CD4-positive, alpha-beta T cell treated with Interleukin-12 subunit alpha and Interleukin-12 subunit beta, for 1 hour (primary cell): ENCODE measurements at places on chromosomes 1 and 21.

- DNase-seq: no peak
Observed at GRCh38 chr1:69197816-69198215, 369.9 kb upstream of the LRRC7 start.

DNA sequence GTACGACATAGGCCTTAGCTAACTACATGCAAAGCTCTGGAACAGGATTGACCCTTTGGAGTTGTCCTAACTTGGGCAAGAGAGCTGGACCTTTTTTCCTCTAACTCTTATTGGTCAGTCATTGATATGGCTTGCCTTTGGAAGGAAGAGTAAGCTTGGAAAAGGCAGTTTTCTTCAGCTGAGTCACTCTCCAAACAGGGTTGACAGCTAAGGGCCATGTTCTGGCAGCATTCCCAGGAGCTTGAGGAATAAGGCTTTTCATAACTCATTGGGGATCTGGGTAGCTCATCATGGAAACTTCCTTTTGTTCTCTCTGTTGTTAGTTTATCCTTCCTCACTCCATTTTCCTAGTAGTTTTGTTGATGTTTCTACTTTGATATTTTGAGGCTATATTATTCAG, 14.5 kb upstream of the ERRFI1 start:
- DNase-seq: no peak

GRCh38 chr1:159860456-159860855, 2.0 kb downstream of the VSIG8 start:
- DNase-seq: no peak

- DNase-seq: no peak
Observed at GRCh38 chr1:244963231-244963826, 99.0 kb upstream of the HNRNPU start.

- DNase-seq: no peak
Observed at GRCh38 chr1:91583326-91583755, 82.7 kb downstream of the CDC7 start.

- no peak for DNase-seq
Observed at GRCh38 chr1:217881607-217882332, 250.6 kb downstream of the SPATA17 start.

GRCh38 chr1:54843449-54843848, 42.3 kb upstream of the TTC22 start:
- DNase-seq: no peak

DNA sequence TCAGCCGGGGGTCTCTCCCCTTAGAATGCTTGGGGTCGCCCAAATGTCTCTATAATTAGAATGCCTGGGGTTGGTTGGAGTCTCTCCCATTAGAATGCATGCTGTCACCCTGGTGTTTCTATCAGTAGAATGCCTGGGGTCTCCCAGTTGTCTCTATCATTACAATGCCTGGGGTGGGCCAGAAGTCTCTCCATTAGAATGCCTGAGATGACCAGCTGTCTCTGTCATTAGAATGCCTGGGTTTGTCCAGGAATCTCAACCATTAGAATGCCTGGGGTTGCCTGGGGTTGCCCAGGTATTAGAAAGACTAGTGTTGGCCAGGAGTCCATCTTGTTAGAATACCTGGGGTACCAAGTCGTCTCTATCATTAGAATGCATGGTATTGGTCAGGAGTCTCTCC, 51.6 kb downstream of the RNF187 start:
- DNase-seq: no peak

GRCh38 chr1:51168266-51168845, 66.3 kb downstream of the C1orf185 start:
- DNase-seq: no peak

GRCh38 chr1:159917533-159918351, 7.6 kb downstream of the TAGLN2 start:
- peak; percentile 9 for DNase-seq

DNA sequence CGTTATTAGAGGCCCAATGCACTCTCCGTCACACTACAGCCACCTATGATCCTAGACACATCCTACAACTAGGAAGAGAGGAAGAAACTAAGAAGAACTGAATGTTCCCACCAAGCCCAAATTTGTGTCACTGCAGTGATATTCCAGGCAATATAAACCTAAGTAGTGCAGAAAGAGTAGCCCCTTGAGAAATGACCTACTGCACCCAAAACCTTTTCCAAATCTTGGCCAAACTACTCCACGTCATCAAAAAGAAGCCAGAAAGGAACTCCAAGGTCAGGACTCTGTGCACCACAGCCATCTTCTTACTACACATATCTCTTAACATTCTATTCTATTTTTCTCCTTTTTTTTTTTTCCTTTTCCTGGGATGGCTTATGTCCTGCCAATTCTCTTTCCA, 60.2 kb downstream of the ADAMTS1 start:
- no peak for DNase-seq

GRCh38 chr1:18814874-18815531, 44.5 kb downstream of the TAS1R2 start:
- no peak for DNase-seq

GRCh38 chr1:169722779-169723178, 11.1 kb downstream of the SELE start:
- DNase-seq: no peak

DNA sequence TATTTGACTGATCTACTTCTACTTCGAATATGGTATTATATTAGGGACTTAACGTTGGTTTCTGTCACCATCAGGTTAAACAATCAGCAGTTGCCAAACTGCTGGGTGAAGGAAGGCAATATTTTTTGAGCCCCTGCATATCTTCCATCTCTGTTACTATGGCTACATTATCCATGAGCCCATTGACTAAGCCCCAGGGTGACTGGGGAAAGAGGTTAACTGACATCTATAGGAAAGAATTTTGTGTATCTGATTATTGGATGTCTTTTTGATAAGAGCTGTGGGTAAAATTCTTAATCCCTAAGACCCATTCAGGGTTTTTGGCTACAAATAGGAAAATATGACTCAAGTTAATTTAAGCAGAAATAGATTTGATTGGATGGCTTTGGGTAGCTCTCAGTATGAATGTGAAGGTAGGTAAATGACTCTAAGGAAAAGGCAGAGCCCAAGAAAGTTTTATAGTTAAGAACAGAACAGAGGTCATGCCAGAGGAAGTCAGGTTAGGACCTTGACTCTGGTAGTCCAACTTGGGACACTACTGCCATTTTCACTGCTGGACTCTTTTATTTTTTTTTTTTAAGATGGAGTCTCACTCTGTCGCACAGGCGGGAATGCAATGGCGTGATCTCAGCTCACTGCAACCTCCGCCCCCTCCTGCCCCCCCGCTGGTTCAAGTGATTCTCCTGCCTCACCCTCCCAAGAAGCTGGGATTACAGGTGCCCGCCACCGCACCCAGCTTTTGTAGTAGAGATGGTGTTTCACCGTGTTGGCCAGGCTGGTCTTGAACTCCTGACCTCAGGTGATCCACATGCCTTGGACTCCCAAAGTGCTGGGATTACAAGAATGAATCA, 8.9 kb upstream of the XPR1 start:
- no peak for DNase-seq

DNA sequence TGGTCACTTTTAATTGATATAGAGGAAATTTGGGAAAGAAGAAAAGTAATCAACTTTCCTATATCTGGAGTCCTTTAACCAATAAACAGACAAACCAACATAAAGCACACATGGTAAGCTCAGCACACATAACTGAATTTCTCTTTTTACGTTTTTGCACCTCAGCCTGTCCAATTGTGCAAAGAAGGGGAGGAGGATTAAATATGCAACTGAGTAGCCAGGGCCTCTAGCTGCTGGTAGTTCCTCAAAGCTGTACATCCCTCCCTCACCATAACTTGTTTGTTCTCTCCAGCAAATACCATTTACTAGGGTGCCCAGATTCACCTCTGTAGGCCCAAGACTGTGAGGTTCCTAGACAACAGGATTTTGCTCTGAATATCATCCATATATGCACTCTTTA, 25.4 kb downstream of the ST6GALNAC5 start:
- no peak for DNase-seq

GRCh38 chr1:239817276-239817675, 274.4 kb upstream of the FMN2 start:
- DNase-seq: no peak

DNA sequence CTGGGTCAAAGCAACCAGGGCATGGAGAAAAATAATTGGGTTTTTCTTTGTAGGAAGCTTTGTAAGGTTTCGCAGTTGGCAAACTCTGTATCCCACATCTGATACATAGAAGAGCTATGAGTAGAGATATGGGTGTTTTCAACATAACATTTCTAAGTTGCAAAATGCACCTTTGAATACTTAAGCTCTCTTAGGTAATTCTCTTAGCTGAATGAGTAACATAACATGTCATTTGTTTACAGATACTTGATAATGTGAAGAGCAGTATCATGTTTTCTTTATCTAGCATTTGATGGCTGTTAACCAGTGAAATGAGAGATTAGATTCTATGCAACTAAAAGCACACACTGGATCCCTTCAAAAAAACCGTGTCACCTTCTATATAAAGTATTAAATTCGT, 21.6 kb downstream of the RAVER2 start:
- DNase-seq: no peak

DNA sequence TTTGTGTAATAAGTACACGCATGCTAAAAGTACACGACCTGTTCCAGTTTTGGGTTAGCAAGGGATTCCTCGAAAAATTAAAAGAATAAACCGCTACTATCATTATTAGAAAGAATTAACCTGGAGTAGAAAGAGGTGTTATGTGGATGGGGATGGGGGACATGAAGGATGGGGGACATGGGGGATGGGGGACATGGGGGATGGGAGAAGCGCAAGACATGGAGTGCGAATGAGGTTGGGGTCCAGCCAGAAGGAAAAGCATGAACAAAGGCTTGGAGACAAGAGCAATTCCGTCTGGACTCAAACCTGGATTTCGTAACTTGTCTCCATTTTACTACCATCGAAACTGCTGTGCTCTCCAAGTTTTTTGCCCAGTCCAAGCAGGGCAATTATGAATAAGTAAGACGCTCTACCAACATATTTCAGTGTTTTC, 591 bp upstream of the KDM1A start:
- DNase-seq: no peak

DNA sequence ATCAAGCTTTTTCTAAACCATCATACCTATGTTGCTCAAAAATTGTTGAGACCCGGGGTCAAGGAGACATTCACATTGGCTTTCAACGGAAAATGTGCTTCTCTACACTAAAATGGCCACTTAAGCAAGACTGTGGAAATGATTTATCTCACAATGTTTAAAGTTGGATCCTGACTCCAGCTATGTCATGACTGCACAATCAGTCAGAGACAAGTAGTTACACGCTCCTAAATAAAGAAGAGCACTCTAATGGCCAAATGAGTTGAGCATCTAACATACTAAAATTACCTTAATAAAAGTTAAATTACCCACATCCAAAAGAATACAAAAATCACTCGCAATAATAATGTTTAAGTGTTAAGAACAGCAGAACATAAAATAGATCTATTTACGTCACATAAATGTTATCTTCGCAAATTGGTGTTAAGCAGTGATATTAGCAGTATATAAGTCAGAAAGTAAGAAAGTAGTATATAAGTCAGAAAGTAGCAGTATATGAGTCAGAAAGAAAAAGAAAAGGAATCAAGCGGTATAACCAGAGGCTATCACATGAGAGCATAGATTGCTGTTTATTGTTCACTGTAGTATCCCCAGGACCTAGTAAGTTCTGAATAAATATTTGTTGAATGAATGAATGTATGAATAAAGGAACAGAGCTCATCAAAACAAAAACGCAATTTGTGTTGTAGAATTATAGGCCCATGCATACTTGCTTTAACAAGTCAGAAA, 28.4 kb downstream of the ZNF281 start:
- no peak for DNase-seq

- peak; percentile 76 for DNase-seq
Observed at GRCh38 chr1:206736878-206737728, 33.5 kb upstream of the IL19 start.

GRCh38 chr21:23951251-23951650, 1656.0 kb downstream of the MRPL39 start:
- no peak for DNase-seq

GRCh38 chr1:198042168-198042567, 114.6 kb upstream of the NEK7 start:
- no peak for DNase-seq

GRCh38 chr1:248366609-248367008, 5.1 kb downstream of the OR2T4 start:
- DNase-seq: no peak

DNA sequence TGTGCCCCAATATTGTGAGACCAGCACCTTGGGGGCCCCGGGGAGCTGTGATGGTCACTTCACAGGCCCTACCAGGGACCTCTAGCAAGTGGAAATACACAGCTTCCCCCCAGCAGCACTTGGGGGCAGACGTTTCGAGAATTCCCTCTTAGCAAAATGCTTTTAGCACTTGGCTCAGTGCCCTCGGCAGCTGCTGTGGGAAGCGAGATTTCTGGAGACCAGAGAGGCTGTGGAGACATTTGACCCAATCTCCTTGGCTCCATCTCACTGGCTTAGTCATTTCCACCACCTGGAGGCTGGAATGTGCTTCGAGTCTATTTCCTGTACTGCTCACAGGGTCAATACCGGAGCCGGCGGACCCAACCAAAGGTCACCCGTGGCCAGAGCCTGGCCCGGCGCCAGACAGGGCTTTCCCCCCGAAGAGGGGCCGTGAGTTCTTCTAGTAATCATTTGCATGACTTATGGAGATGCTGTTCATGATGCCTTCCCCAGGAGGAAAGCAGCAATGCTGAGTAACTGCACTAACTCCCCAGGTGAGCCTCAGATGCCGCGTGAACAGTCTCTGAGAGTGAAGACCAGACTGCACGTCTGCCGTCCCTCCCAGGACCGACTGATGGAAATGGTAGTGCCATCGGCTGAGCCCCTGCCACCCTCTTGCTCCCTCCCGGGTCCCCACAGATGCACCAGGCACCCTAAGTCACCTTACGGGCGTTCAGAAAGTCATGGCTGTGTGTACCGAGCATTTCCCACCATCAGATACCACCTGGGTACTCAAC, 4.4 kb upstream of the C2CD2 start:
- DNase-seq: no peak

GRCh38 chr1:76176000-76176399, 101.5 kb downstream of the ST6GALNAC3 start:
- no peak for DNase-seq

- no peak for DNase-seq
Observed at GRCh38 chr1:234631721-234632125, 21.7 kb upstream of the IRF2BP2 start.

GRCh38 chr1:61839679-61840078, 97.4 kb downstream of the PATJ start:
- no peak for DNase-seq

GRCh38 chr1:211698161-211699026, 23.0 kb upstream of the NEK2 start:
- DNase-seq: peak; percentile 82

- peak; percentile 40 for DNase-seq
Observed at GRCh38 chr1:27525296-27526272, 35.6 kb upstream of the WASF2 start.

DNA sequence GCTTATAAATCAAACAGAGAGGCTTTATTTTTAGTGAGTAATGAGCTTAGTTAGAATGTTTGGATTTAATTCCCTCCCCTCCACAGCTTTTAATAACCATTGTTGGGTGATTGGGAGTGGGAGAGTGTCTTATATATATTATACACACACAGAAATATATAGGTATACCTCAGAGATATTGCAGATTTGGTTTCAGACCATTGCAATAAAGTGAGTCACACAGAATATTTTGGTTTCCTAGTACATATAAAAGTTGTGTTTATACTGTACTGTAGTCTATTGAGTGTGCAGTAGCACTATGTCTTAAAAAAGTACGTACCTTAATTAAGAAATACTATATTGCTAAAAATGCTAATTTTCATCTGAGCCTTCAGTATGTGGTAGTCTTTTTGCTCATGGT, 44.4 kb downstream of the RPS6KC1 start:
- no peak for DNase-seq

- DNase-seq: no peak
Observed at GRCh38 chr21:34797921-34798535, 129.2 kb downstream of the CLIC6 start.

GRCh38 chr1:204128964-204129896, 22.6 kb downstream of the ETNK2 start:
- DNase-seq: peak; percentile 73
